NCI-H526 treated with DMSO at 0.1 percent for 48 hours (cell line): ENCODE measurements at places on chromosomes 13 and 19.

GRCh38 chr13:51564252-51564651 lies 20.0 kb upstream of the WDFY2 start:
- no peak for DNase-seq

- no peak for DNase-seq
Observed at GRCh38 chr13:106774621-106775020, 206.7 kb upstream of the ARGLU1 start.

DNA sequence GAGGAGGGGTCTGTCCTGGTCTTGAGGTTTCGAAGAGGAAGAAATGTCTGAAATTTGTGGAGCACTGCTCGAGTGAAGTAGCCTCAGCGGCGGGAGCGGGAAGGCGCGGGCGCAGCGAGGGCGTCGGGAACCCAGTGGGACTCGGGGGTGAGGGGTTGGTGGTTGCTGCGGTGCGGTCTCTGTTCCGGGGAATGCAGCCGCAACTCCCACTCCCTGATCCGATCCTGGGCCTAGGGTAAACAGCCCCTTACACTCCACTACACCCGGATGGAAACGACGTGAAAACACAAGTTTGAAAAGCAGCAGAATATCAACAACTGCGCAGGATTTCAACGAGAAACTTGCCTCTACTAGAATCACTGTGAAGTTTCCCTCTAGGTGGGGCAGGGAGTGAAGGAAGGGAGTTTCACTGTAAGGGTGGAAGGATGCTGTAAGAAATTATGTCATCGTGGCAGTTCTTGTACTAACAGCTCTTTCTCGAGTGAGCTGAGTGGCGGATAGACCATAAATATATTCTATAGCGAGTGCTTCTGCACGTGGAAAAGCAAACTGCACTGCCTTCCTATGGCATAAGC lies 2.0 kb upstream of the KLF12 start:
- peak; percentile 65 for DNase-seq

DNA sequence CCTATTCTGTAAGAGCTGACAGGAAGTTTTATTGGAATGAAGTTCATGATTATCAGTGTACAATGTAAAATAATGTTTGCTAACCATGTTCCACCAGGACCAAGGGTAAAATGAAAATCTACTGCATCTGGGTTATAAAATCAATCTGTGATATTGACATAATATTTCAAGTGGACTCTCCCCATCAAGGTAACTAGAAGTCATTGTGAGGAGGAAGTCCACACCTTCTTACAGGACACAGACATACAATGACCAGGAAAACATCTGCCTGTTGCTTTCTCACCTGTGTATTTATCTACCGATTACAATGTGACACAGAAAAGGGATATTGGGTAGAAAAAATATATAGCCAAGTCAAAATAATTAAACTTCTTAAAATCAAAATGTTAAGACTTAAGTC lies 140.7 kb upstream of the RFC3 start:
- no peak for DNase-seq

DNA sequence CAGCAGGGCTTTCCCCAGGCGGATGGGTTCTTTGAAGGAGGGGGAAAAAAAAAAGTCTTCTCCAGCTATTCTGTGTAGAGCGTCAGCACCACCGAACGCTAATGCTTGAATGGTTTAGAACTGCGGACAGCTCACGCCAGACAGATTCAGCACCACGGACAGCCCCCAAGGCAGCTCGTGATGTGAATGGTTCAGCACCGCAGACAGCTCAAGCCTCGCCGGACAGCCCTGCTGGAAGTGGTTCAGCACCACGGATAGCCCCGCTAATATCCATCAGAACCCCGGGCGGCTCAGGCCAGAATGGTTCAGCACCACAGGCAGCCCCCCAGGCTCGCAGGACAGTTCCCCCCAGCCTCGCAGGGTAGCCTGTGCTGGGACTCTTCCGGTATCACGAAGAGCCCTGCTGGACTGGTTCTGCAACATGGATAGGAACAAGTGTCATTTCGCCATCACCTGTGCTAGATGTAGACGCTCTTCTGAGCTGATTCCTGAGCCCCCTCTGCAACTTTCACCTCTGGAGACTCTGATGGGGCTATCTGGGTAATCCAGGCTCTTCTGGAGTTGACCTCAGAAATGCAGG lies 4.9 kb upstream of the SMIM17 start:
- no peak for DNase-seq

DNA sequence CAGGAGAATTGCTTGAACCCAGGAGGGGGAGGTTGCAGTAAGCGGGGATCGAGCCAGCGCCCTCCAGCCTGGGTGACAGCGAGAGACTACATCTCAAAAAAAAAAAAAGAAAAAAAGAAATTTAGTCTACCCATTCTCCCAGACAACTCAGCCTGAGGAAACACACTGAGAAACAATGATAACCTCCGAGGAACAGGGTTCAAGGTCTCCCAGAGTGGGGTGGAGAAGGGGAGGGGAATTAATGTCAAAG lies 1.4 kb upstream of the VASP start:
- DNase-seq: no peak

GRCh38 chr19:3868770-3869456 lies at the start of gene ZFR2:
Gene ZFR2 (minus strand): TSS chr19:3869038. CDS start chr19:3869017, 21 bp downstream.
- DNase-seq: no peak

DNA sequence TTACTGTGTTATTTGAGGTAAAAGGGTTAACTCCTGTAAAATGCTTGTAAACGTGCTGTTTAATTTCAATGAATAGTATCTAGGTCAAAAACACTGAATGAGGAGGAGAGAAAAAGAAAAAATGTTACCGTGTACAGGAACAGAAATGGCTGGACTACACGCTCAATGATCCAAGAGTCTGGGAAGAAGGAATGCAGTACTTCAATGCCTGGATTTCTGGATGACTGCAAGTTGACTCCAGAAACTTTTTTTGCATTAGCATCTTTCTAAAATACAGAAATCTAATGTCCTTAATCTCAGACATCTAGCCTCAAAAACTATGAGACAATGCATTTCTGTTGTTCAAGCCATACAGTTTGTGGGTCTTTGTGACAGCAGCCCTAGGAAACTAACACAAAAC lies 17.4 kb upstream of the IPO5 start:
- no peak for DNase-seq

GRCh38 chr19:39927076-39927475 lies 7.4 kb downstream of the FCGBP start:
- DNase-seq: no peak

DNA sequence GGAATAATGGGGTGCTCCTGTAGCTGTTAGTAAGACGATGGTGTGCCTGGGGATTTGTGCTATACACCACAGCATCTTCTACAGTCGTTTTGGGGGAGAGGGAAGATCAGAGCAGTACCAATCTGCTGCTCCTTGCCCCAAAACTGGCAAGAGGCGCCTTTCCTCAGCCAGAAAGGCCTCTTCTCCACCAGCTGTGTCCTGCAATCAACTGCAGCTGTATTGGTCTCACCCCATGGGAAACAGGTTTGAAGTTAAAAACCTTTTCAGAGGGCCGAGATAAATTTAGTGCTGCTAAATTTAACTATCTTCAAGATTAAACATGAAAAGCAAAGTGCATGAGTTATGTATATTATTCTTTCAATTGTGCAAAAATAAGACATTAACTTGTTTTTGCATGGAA lies 1.2 kb upstream of the RNASEH2B start:
- DNase-seq: no peak

GRCh38 chr19:42052241-42052863 lies 17.7 kb downstream of the GRIK5 start:
- DNase-seq: no peak

GRCh38 chr13:102530751-102531150 lies 66.0 kb upstream of the TPP2 start:
- no peak for DNase-seq

DNA sequence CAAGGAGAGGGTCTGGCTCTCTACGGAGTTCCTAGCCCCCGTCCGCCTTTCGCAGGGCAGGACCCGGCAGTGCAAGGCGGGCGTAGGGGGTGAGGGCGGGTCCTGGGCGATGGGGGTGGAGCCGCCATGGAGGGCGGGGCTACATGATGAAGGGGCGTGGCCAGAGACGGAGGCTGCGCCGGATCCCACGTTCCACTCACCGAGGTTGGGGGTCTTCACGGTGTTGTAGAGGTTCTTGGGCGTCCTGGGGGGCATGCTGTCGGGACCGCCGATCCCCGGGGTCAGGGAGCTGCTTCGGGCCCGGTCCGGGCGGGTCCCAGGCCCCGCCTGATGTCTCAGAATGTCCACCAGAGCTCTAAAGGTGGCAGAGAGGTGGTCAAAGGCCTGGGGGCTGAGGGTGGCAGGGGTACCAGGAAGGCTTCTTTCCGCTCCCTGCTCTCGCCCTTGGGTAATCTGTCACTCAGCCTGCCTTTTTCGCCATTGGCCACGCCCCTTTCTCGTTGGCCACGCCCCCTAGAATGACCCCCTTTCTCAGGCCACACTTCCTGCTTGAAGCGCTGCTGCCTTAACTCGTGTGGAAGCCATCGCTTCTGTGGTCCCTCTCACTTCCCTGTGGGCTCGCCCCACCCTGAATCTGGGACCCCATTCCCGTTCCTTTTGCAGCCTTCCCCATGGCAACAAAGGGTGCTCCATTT lies 2.5 kb downstream of the SHISA7 start:
- DNase-seq: no peak
